ENCODE measurements at places on chromosomes 7 and 10. TPM values are rescaled to one million over a fixed set of nuclear protein-coding genes. Genes with fewer than 3 reads are reported as not detected.
A peak's percentile ranks its signal among the peaks of the same experiment; 100 is the strongest.

GRCh38 chr7:114567416-114567815 lies 152.8 kb downstream of the FOXP2 start:
- H3K27me3 ChIP-seq: no peaks in the 10 kb centered on the region
- DNase-seq: no peak
- no peaks in the 10 kb centered on the region for H3K36me3 ChIP-seq
- H3K4me1 ChIP-seq: no peaks in the 10 kb centered on the region

- DNase-seq: no peak
- H3K27me3 ChIP-seq: no peaks in the 10 kb centered on the region
- H3K27ac ChIP-seq: no peak overlapping the region
- H3K4me1 ChIP-seq: peaks cover 11% of the 10 kb centered on the region
These were observed 58.3 kb downstream of the GRK5 start for GRCh38 chr10:119265691-119266090.

- H3K27me3 ChIP-seq: no peaks in the 10 kb centered on the region
- H3K36me3 ChIP-seq: no peaks in the 10 kb centered on the region
- no peak overlapping the region for H3K4me3 ChIP-seq
- peak; percentile 27 for DNase-seq
These were observed 401.3 kb downstream of the DNAJB6 start for GRCh38 chr7:157738066-157738460.

- H3K27ac ChIP-seq: no peak overlapping the region
- H3K36me3 ChIP-seq: no peaks in the 10 kb centered on the region
- H3K4me3 ChIP-seq: no peak overlapping the region
- no peaks in the 10 kb centered on the region for H3K27me3 ChIP-seq
These were observed 47.1 kb downstream of the NXPH1 start for GRCh38 chr7:8480527-8480926.

DNA sequence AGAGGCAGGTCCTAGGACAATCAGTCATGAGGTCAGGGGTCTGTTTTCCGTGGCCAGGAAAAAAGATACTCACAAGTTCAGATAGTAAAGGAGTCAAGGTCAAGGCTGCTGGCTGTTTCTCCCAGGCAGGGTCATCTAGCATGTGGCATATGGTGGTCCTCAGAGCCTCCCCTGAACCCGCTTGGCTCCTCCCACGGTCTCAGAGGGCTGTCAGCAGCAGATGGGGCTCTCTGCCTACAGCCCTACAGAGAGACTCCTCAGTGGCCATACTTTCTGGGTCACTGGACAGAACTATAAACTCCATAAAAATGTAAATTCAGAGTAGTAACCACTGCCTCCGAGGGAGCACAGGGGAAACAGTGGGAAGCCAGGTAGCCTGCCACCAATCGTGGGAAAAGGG lies 11.3 kb upstream of the DRGX start:
- no peak overlapping the region for H3K27ac ChIP-seq
- H3K27me3 ChIP-seq: no peaks in the 10 kb centered on the region
- no peaks in the 10 kb centered on the region for H3K4me1 ChIP-seq
- DNase-seq: no peak
- no peak overlapping the region for H3K4me3 ChIP-seq

DNA sequence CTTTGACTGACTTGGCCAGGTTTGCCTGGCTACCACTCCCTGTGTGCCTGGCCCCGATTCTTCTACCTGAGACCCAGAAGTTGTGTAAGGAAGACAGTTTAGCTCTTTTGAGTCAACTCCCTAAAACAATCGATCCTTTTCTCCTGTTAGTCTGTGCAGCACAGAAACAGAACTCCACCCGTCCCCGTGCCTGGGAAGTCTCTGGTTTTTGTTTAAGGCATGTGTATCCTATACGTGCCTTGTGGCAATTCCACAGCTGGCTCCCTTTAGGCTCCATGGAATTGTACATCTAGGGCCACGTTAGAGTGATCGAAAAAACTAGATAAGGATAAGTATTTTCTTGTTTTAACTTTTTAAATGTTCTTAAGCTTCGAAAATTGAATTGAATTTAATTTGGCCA lies 131.6 kb downstream of the BICC1 start:
- no peak for DNase-seq
- no peaks in the 10 kb centered on the region for H3K36me3 ChIP-seq
- peaks cover 6% of the 10 kb centered on the region for H3K4me1 ChIP-seq
- H3K4me3 ChIP-seq: no peak overlapping the region

Gene CYP3A5
- 0.20 TPM for total RNA-seq

DNA sequence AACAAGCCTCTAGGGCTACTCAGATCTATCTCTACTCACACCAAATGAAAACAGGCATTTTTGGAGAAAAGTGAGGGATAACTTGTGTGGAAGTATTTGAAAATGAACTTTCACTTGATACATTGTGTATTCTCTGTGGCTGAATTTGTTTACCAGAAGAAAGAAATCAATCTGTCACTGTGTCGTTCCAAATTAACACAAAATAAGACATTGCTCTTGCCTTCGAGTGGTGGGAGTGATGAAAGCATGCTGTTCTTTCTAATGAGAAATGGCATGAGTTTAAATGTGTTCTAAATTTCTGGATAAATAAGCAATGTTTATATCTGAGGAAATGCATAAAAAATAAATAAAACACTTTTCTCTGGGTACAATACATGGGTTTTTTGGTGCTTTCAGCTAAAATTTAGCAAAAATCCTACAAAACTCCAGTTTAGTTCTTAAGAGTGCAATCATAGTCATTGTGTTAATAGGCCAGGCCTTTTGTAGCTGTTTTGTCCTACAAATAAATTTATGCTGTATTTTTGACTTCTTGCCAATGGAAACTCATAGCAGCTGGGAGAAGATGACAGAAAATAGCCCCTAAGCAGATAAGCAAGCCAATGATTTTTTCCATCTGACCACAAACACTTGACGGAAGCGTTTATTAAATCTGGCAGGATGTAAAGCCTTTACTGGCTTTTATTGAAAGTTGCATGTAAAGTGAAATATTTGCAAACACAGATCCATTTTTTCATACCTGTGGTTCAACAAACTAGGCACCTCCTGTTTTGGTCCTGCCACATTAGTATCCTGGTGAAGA lies 1064.1 kb upstream of the GHITM start:
- no peaks in the 10 kb centered on the region for H3K36me3 ChIP-seq
- H3K4me1 ChIP-seq: peaks cover 2% of the 10 kb centered on the region
- H3K4me3 ChIP-seq: no peak overlapping the region
- no peak overlapping the region for H3K27ac ChIP-seq

DNA sequence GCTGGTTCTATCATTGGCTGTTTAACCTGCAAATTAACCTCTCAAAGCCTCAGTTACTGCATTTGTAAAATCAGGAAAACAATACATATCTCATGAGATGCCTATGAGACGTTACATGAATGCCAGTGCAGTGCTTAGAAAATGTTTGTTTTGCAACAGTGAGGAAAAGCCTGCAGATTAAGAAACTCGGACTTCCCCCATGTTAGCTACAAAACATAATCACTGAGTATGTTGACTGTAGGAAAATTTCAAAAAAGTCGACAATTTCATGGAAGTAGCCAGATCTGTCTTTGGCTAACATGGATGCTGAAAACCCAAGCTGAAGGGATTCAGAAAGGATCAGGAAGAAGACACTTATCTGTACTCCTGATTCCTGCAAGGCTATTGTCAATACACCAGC lies 121.4 kb downstream of the TRIL start:
- H3K27me3 ChIP-seq: no peaks in the 10 kb centered on the region
- H3K4me3 ChIP-seq: no peak overlapping the region
- no peak overlapping the region for H3K27ac ChIP-seq
- H3K4me1 ChIP-seq: no peaks in the 10 kb centered on the region
- no peaks in the 10 kb centered on the region for H3K36me3 ChIP-seq

- H3K27me3 ChIP-seq: no peaks in the 10 kb centered on the region
- no peaks in the 10 kb centered on the region for H3K36me3 ChIP-seq
- no peak overlapping the region for H3K27ac ChIP-seq
- H3K4me3 ChIP-seq: no peak overlapping the region
These were observed 378.0 kb upstream of the AKR1E2 start for GRCh38 chr10:4448030-4448429.

DNA sequence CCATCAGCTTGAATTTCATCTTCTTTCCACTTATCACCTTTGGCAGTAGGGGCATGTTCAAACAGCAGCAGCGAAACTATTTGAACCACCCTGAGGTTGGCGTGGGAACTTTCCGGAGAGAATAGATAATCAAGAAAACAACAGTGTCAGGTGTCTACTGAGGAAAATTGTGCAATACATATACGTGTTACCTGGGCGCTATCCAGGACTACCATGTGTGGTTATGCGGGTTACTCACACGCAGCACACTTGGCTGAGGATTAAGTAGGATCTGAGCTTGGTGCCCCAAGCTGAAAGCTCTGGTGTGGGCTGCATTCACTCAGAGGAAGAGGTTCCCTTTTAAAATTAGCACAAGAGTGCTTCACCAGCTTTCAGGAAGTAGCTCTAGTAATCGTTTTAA lies 8.8 kb upstream of the ABI1 start:
- no peaks in the 10 kb centered on the region for H3K27me3 ChIP-seq
- no peak for DNase-seq
- H3K36me3 ChIP-seq: no peaks in the 10 kb centered on the region

DNA sequence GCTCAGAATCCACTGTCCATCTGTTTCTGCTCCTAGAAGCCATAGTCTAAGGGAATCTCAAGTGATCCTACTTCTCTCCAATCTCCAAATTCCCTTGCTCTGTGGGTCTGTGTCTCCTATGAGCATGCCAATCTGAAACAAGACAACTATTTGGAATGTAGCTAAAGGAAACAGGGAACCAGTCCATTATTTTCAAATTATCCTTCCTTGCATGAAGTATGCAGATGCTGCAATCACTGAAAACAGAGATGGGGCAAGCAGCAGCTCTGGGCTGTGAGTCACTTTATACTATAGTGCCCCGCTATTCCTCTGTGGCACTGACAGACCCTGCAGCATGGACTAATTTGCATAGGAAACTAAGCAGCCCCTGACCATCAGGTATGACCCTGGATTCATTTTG lies 76.9 kb upstream of the PRSS58 start:
- no peak overlapping the region for H3K27ac ChIP-seq
- H3K36me3 ChIP-seq: no peaks in the 10 kb centered on the region
- H3K4me3 ChIP-seq: no peak overlapping the region
- H3K27me3 ChIP-seq: no peaks in the 10 kb centered on the region
- no peak for DNase-seq

DNA sequence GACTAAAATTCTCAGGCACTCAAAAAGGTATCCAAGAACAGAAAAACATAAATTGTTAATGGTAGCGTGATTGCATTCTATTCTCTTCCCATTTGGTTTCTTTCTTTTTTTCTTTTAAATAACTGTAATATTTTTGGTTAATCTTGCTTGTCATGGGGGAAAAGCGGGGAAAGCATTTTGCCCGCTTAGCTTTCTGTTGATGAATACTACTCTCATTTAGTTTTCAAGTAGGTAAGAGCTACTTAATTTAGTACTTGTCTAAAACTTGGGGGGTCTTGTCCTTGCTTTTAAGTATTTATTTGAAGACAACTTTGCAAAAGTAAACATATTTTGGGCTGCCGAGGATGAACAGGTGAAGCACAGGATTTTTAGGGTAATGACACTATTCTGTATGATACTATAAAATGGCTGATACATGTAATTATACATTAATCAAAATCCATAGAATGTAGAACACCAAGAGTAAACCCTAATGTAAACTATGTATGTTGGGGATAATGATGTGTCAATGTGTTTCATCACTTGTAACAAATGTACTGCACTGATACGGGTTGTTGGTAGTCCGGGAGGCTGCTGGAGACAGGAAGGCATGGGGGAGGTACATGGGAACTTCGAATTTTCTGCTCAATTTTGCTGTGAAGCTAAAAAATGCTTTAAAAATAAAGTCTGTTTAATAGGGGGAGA lies 1.7 kb downstream of the TES start:
- no peak for DNase-seq
- no peaks in the 10 kb centered on the region for H3K36me3 ChIP-seq
- no peaks in the 10 kb centered on the region for H3K27me3 ChIP-seq
- H3K27ac ChIP-seq: no peak overlapping the region
- peaks cover 3% of the 10 kb centered on the region for H3K4me1 ChIP-seq
- H3K4me3 ChIP-seq: peak overlapping the region; percentile 55

DNA sequence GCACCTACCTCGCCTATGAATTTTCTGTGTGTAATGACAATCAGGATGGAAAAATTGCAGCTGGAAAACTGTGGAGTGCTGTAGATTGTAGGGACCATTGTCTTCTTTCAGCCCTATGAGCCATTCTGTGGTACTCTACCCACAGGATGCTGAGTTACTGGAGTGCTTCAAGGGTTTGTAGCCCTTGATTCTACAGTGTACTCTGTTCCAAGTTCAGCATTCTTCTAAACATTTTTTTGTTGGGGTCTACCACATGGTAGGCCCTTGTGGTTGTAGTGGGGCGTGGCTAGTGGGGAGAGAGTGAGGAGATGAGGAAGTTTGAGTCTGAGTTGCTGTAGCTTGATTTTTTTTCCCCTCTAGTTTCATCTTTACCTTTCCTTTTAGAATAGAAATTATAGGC lies 33.5 kb downstream of the REEP3 start:
- DNase-seq: no peak
- no peak overlapping the region for H3K27ac ChIP-seq
- H3K4me3 ChIP-seq: no peak overlapping the region
- H3K4me1 ChIP-seq: peaks cover 2% of the 10 kb centered on the region

GRCh38 chr10:5618829-5619228 lies 47.6 kb downstream of the ASB13 start:
- peaks cover 36% of the 10 kb centered on the region for H3K4me1 ChIP-seq
- H3K27ac ChIP-seq: peak overlapping the region; percentile 82
- DNase-seq: peak; percentile 41
- no peaks in the 10 kb centered on the region for H3K36me3 ChIP-seq

DNA sequence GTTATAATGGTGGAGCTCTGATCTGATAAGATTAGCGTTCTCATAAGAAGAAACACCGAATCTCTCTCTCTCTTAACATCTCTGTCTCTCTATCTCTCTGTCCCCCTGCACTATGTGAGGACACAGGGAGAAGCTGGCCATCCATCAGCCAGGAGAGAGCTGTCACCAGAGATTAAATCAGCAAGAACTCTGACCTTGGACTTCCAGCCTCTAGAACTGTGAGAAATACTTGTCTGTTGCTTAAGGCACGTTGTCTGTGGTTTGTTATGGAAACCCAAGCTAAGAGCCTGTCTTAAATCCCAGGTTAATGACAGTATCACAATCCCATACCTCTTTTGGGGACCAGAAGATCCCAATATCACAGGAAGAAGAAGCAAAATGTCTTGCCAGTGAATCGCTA lies 132.0 kb upstream of the AKR1E2 start:
- no peak overlapping the region for H3K27ac ChIP-seq
- no peaks in the 10 kb centered on the region for H3K27me3 ChIP-seq
- no peak overlapping the region for H3K4me3 ChIP-seq

Gene CALHM3
- total RNA-seq: not detected

- H3K4me1 ChIP-seq: peaks cover 3% of the 10 kb centered on the region
- H3K27me3 ChIP-seq: no peaks in the 10 kb centered on the region
- no peaks in the 10 kb centered on the region for H3K36me3 ChIP-seq
- H3K4me3 ChIP-seq: no peak overlapping the region
- no peak for DNase-seq
These were observed 17.0 kb downstream of the ABI1 start for GRCh38 chr10:26843736-26844135.
